Left hindlimb (tissue), 1 donor: ENCODE measurements at places on chromosomes 2 and 18.

DNA sequence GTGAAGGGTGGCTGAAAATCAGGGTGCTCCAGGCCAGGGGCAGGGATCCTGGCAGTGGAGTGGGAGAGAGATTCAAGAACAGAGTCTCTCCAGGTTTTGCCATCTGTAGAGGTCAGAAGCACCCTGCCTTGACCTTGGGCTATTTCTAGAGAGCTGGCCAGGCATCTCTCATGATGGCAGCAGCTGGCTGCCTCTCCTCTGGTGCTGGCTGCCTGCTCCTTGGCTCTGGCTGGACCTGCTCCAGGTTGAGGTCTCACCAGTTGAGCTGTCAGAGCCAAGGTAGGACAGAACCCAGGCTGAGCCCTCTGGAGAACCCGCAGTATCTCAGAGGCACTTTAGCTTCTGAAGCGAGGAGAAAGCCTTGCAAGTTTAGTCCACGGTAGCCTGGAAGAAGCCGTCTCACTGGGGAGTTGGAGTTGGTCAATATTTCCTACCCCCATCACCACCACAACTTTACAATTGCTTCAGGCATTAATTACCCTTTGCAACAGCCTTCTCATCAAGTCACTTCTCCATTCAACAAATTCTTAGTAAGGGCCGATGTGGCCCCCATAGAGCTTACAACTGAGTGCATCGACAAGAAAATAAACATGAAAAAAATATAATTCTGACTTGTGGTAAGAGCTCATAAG, 25.6 kb downstream of the GNLY start:
- no peak for DNase-seq

GRCh38 chr18:37946324-37946723, 380.7 kb upstream of the CELF4 start:
- DNase-seq = no peak

- DNase-seq = no peak
Observed at GRCh38 chr2:220147161-220148038, 520.0 kb downstream of the SLC4A3 start.

- DNase-seq = no peak
Observed at GRCh38 chr2:100205174-100205573, 62.8 kb upstream of the AFF3 start.

GRCh38 chr18:46213295-46213694, 109.1 kb downstream of the HAUS1 start:
- no peak for DNase-seq
